Activated CD8-positive, alpha-beta memory T cell treated with anti-CD3 and anti-CD28 coated beads for 24 hours (primary cell): ENCODE measurements at places on chromosomes 1 and 21.

- DNase-seq = no peak
Observed at GRCh38 chr1:47507144-47507543, 69.3 kb downstream of the FOXD2 start.

DNA sequence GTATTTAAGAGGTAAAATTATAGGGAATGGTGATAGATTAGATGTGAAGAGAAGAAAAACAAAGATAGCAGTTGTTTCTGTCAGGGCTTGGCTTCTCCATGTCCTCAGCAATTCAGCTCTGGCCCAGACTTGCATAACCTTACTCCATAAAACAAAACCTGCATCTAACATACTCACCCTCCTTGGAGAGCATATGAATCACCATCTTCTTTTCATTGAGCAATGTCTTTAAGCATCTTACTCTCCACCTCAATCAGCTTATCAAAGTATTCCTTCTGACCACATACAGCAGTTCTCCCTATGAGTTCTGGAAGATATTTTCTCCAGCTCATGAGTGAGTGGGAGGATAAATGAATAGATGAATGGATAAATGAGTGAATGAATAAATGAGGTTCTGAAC lies 49.0 kb downstream of the RAB3B start:
- no peak for DNase-seq

DNA sequence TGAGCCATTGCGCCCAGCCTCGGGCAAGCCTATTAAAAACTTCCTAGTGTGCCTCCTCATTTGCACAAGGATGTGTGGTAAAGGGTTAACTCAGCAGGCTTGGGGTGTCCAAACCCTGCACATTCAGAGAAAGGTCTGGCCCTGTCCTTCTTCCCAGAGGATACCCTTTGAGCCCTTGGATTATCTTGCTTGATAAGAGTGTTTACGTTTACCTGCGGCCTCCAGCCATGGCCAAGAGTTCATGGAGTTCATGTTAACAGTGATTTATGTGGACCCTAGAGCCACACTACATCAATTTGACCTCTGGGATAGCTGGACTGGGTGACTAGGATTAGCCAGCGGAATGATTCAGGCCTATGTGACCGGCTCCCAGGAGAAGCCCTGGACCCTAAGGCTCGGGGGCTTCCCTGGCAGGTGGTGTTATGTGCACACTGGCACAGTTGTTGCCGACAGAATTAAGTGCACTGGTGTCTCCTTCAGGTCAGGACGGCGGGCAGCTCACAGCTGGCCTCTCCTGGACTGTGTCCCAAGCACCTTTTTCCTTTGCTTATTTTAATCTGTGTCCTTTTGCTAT lies 7.7 kb upstream of the TCP10L start:
- no peak for DNase-seq

GRCh38 chr1:110211496-110212168 lies 1.5 kb downstream of the KCNC4 start:
- no peak for DNase-seq

- no peak for DNase-seq
Observed at GRCh38 chr1:204203206-204203767, 7.0 kb upstream of the KISS1 start.

DNA sequence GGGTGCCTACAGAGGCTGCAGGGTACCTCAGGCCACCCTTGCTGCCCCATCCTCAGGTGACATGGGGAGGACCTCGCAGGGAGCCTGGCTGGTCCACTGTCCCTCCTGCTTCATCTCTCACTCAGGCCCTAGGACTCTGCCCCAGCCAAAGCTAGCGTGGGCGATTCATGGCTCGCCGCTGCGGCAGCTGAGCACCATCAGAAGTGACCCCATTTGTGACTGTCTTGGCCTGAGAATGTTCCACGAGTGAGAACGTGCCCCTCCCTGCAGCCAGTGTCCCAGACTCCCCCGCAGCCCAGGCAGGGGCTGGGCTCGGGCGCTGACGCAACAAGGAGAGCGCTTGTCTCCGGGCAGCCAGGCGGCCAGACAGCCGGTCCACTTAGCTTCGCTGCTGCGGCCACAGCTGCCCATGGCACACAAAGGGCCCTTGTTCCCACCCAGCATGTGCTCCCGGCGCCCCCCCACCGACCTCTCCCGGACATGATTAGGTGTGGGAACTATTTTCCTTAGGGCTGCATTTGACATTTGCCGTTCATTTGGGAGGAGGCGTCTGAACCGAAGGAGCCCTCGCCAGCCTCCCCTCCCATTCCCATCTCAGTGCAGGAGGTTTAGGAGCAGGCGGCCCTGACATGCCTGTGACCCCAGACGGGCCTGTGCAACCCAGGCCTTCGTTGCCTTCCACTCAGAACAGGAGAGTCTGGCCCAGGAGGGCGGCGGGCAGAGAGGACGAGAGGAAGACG lies 19.3 kb upstream of the POFUT2 start:
- no peak for DNase-seq

GRCh38 chr1:11473491-11474034 lies 5.4 kb upstream of the DISP3 start:
- no peak for DNase-seq

DNA sequence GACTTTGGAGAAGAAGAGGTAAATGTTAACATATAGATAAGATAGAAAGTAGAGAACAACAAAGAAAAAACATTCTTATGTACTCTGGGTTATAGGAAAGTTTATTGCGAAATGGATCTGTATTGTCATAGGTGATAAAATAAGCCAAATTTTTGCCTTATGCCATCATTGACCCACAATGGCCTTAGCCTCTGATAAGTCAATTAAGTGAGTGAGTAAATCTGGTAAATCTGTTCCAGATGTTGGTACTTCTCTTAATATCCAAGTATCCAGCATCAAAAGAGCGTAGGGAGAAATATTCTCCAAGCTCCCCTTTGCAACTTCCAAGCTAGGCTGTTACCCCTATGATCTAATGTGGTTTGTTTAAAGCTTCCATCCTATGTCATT lies 38.3 kb upstream of the CLCA4 start:
- DNase-seq = no peak

GRCh38 chr1:21304488-21304887 lies 14.2 kb upstream of the ECE1 start:
- DNase-seq = no peak

DNA sequence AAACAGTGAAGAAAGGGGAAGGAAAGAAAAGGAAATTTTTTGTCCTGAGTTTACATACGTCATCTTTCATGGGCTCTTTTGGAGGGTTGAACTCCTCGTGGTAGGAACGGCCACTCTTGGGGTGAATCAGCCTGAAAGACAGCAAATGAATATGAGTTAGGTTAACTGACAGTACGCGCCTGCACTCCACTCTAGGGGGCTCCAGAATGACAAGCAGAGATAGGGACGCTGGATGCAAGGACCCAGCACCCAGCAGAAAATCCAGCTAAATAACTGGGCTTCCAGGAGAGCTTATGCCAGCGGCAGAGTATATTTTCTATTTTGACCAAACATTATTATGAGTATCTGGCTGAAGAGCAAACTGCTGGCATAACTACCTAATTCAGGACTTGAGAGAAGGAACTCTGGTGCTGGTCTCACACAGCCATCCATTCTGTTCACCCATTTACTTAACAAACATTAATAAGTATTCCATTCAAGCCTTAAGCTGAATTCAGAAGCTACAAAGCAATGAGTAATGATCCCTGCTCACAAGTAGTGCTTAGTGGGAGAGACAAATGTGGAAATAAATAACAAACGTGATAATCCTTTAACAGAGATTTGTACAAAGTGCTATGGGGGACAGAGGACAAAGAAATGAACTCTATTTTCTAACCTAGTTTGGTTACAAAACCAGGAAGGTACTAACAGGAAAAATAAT lies 22.1 kb downstream of the AK2 start:
- no peak for DNase-seq

GRCh38 chr21:24671901-24672300 lies 935.4 kb downstream of the MRPL39 start:
- no peak for DNase-seq

- no peak for DNase-seq
Observed at GRCh38 chr1:202197653-202198365, 4.2 kb downstream of the LGR6 start.

GRCh38 chr1:213171711-213172110 lies 120.7 kb downstream of the RPS6KC1 start:
- DNase-seq = no peak

GRCh38 chr1:39220891-39221870 lies 16.7 kb downstream of the MACF1 start:
- no peak for DNase-seq
